ENCODE measurements at places on chromosomes 5 and 9.
A peak's percentile ranks its signal among the peaks of the same experiment; 100 is the strongest.

GRCh38 chr9:22740781-22741180 is 294.2 kb downstream of the DMRTA1 start:
- no peaks in the 10 kb centered on the region for H3K27me3 ChIP-seq
- no peak overlapping the region for H3K27ac ChIP-seq
- H3K4me3 ChIP-seq = no peak overlapping the region
- no peaks in the 10 kb centered on the region for H3K36me3 ChIP-seq
- DNase-seq = no peak

- H3K27me3 ChIP-seq = no peaks in the 10 kb centered on the region
- no peak overlapping the region for H3K4me3 ChIP-seq
- no peaks in the 10 kb centered on the region for H3K36me3 ChIP-seq
These were observed 19.4 kb upstream of the FCN1 start for GRCh38 chr9:134937164-134937555.

DNA sequence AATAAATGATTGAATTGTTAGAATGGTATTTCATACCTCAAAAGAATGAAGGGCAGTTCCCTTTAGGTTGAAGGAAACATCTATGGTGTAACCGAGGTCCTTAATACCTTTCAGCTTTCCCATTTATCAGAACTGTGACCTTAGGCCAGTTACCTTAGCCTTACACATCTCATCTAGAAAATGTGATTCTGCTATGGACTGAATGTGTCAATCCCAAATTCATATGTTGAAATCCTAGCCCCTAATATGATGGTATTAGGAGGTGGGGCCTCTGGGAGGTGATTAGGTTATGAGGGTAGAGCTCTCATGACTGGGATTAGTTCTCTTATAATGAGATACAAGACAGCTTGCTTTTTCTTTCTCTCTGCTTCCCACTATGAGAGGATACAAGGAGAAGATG is 441.9 kb downstream of the PLK2 start:
- H3K27me3 ChIP-seq = no peaks in the 10 kb centered on the region
- DNase-seq = no peak
- H3K4me3 ChIP-seq = no peak overlapping the region
- no peaks in the 10 kb centered on the region for H3K4me1 ChIP-seq
- no peak overlapping the region for H3K27ac ChIP-seq
- no peaks in the 10 kb centered on the region for H3K36me3 ChIP-seq

DNA sequence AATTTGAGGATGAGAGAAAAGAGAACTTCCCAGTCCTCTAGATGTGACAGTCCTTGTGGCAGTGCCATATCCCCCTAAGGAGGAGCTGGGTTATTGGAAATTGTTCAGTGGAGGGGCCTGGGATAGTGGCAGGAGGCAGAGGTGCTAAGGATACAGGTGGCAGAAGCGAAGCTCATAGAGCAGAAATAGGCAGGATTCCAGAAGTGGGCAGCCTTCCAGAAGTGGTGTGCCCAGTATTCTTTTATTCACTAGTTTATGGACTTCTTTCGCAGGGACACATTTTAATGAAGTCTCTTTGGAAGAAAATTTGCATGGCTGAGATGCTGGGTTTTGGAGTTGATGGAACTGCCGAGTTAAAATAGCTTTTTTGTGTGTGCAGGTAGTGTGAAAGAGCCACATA is 6.8 kb downstream of the PIK3R1 start:
- no peaks in the 10 kb centered on the region for H3K4me1 ChIP-seq
- no peaks in the 10 kb centered on the region for H3K36me3 ChIP-seq
- H3K27me3 ChIP-seq = peaks cover 7% of the 10 kb centered on the region
- no peak overlapping the region for H3K4me3 ChIP-seq
- no peak for DNase-seq
- H3K27ac ChIP-seq = no peak overlapping the region

GRCh38 chr5:1196562-1196961 is 4.8 kb upstream of the SLC6A19 start:
- H3K4me1 ChIP-seq = no peaks in the 10 kb centered on the region
- no peak for DNase-seq
- H3K27me3 ChIP-seq = no peaks in the 10 kb centered on the region
- H3K36me3 ChIP-seq = no peaks in the 10 kb centered on the region

DNA sequence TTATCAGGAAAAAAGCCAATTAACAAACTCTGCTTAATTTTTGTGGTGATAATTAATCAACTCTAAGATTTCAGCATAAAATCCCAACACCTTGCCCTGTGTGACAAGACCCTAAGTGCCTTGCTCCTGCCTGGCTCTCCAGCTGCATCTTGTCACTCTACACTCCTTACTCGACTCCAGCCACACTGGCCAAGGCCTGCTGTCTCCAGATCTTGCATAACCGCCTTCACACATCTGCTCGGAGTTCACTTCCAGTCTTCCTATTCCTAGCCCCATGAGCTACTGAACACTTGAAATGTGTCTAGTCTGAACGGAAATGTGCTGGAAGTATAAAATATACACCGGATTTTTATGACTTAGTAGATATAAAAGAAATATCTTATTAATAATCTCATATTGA is 259.6 kb downstream of the EPB41L4A start:
- no peaks in the 10 kb centered on the region for H3K4me1 ChIP-seq
- H3K27me3 ChIP-seq = no peaks in the 10 kb centered on the region
- H3K27ac ChIP-seq = no peak overlapping the region

DNA sequence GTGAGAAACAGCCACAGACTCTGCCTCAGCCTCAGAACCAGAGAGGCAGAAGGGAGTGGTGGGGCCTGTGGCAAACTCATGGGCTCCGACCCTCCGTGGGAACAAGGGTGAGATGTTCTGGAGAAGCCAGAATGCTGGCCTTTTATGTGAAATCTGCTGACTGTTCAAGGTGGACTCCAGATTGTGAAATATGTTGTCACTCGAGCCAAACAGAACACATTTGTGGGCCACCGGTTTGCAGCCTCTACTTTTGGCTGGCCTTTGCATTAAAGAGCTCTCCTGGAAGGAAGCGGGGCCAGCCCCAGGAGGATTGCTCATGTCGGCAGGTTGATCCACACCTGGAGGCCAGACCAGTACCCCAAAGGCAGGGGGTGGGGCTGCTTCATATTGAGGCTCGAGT is 62.4 kb downstream of the ERGIC1 start:
- H3K4me1 ChIP-seq = no peaks in the 10 kb centered on the region
- H3K27me3 ChIP-seq = no peaks in the 10 kb centered on the region
- no peak overlapping the region for H3K4me3 ChIP-seq
- peaks cover 14% of the 10 kb centered on the region for H3K36me3 ChIP-seq
- H3K27ac ChIP-seq = no peak overlapping the region

GRCh38 chr5:15715967-15716366 is 216.0 kb downstream of the FBXL7 start:
- H3K27me3 ChIP-seq = no peaks in the 10 kb centered on the region
- no peak overlapping the region for H3K27ac ChIP-seq
- no peaks in the 10 kb centered on the region for H3K36me3 ChIP-seq
- H3K4me3 ChIP-seq = no peak overlapping the region
- peaks cover 1% of the 10 kb centered on the region for H3K4me1 ChIP-seq
- DNase-seq = no peak

DNA sequence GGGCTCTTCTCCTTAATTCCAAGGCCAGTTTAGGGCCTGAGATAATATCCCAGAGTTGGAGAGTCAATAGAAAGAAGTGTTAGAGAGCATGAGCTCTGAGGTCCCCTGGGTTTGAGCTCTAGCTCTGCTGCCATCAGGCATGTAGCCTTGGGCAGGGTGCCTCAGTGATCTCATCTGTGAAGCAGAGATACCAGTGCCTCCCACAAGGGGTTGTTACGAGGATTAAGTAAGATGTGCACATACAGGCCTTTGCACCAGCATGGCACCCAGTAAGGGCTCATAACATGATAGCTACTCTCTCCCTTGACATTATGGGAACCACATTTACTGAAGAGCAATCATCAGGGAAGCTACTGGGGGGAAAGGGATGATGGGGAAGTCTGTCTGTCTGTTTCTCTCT is 265.7 kb downstream of the HSPA4 start:
- peaks cover 4% of the 10 kb centered on the region for H3K4me1 ChIP-seq
- no peak for DNase-seq
- no peak overlapping the region for H3K27ac ChIP-seq
- no peaks in the 10 kb centered on the region for H3K36me3 ChIP-seq
- no peaks in the 10 kb centered on the region for H3K27me3 ChIP-seq

GRCh38 chr5:43312076-43312661 is 1.0 kb downstream of the HMGCS1 start:
- no peaks in the 10 kb centered on the region for H3K36me3 ChIP-seq
- H3K27me3 ChIP-seq = no peaks in the 10 kb centered on the region
- no peak overlapping the region for H3K27ac ChIP-seq
- H3K4me1 ChIP-seq = peaks cover 2% of the 10 kb centered on the region
- DNase-seq = no peak

DNA sequence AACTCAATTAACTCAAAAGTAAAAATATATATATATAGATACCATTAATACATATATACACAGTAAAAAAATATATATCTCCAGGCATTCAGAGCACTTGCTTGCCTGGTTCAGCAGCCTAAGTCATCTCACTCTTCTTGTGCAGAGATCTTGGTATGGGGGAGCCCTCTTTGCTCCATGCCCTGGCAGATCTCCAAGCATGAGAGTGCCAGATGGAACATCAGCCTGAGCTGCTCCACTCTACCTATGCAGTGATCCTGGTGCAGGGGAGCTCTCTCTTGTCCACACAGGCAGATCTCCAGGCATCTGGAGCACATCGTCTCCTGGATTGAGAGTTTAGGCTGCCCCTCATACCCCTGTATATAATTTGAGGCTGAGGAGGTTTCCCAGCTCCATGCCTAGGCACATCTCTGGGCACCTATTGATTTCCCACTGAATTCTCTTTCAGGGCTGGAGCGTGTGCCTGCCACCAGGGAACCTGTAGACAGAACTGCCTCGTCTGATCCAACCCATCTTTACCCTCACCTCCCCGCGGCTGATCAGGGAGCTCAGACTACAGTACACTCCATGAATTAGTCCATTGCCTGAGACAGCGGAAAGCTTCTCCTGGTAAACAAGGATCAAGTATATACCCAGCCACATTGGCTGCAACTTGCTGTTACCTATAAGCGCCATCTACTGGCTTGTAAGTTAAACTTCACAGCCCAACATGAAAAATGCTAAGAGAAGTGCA is 342.4 kb upstream of the GRIA1 start:
- H3K4me1 ChIP-seq = no peaks in the 10 kb centered on the region
- H3K27ac ChIP-seq = no peak overlapping the region
- no peaks in the 10 kb centered on the region for H3K27me3 ChIP-seq
- H3K4me3 ChIP-seq = no peak overlapping the region
- DNase-seq = peak; percentile 27
- H3K36me3 ChIP-seq = no peaks in the 10 kb centered on the region

Measured in iPS DF 6.9 (cell line).